ENCODE measurements at places on chromosomes 3 and 15. TPM values are rescaled to one million over a fixed set of nuclear protein-coding genes. Genes with fewer than 3 reads are reported as not detected.
A peak's percentile ranks its signal among the peaks of the same experiment; 100 is the strongest.

- DNase-seq: no peak
Observed at GRCh38 chr3:18127174-18127858, 297.8 kb downstream of the SATB1 start.

Gene TRIM59
- 8.2 TPM for polyA plus RNA-seq

GRCh38 chr15:29433507-29434248 lies 164.1 kb upstream of the NSMCE3 start:
- DNase-seq: no peak

- no peak for DNase-seq
Observed at GRCh38 chr3:47984075-47984728, 32.0 kb downstream of the MAP4 start.

Gene SLC22A13
- 0.11 TPM for polyA plus RNA-seq

DNA sequence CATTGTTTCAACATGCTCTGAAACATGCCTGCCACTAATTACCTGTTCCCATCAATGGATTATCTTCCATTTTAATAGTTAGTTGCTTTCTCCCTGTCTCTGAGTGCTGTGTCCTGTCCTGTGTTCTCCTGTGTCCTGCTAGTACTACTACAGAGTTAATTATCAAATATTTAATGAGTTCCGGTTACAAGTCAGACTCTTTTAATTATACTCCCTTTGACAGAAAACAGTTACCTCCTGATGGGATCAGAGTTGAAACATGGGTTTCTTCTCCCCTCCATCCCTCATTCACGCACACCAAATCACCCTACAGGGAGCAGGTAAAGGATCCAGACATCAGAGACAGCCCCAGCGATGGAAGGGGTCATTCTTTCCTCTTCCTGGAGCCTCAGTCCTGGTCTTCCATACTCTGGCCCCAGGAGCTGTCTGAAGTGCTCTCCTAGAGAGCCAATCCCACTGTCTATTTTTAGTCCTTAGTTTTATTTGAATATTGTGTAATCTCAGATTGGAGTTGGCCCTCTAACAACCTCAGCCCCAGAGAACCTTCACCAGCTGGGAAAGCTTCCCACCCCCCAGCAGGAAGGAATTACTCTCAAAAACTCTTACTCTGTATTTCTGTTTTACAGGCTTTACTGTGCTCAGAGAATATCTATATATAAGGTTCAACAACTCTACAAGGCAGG lies 137.0 kb upstream of the C2CD4B start:
- no peak for DNase-seq

- no peak for DNase-seq
Observed at GRCh38 chr3:189673535-189673934, 42.3 kb downstream of the TP63 start.

GRCh38 chr15:77851691-77852090 lies 219.0 kb upstream of the LINGO1 start:
- no peak for DNase-seq

DNA sequence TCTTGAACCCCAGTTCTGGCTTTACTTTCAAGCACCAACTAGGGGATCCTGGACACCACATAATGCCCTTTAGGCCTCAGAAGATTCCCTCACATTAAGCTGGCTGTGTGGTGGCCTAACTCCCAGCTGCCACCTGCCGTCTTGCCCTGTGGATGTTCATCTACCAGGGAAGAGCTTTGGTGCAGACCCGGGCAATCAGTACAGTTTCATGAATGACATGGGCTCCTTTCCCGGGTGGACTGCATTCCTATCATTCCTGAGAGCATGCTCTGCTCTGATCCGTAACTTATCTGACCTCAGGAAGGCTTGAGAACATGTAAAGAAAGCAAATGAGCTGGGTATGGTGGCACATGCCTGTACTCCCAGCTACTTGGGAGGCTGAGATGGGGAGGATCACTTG lies 50.0 kb upstream of the GSK3B start:
- no peak for DNase-seq

DNA sequence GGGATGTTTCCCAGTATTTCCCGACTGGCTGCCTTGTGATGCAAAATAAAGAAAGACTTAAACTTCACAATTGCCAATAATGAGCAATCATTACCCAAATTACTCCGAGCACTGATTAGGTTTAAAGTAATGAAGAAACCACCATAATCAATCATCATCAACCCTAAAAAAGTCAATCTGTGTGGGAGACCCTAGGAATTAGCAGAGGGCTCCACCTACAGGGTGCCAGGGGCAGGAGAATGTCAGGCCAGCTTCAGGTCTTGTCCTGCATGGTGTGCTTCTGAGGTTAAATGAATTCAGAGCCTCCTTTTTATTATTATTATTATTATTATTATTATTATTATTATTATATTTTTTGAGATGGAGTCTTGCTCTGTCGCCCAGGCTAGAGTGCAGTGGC lies 478.0 kb upstream of the ARRDC4 start:
- DNase-seq: no peak

- DNase-seq: no peak
Observed at GRCh38 chr3:29195056-29195455, 85.8 kb upstream of the RBMS3 start.

GRCh38 chr15:66844041-66844746 lies 142.2 kb downstream of the SMAD6 start:
- DNase-seq: no peak

Gene PLS1
- polyA plus RNA-seq: 1.0 TPM

GRCh38 chr3:10008588-10009344 lies 17.5 kb upstream of the FANCD2 start:
- DNase-seq: peak; percentile 91

DNA sequence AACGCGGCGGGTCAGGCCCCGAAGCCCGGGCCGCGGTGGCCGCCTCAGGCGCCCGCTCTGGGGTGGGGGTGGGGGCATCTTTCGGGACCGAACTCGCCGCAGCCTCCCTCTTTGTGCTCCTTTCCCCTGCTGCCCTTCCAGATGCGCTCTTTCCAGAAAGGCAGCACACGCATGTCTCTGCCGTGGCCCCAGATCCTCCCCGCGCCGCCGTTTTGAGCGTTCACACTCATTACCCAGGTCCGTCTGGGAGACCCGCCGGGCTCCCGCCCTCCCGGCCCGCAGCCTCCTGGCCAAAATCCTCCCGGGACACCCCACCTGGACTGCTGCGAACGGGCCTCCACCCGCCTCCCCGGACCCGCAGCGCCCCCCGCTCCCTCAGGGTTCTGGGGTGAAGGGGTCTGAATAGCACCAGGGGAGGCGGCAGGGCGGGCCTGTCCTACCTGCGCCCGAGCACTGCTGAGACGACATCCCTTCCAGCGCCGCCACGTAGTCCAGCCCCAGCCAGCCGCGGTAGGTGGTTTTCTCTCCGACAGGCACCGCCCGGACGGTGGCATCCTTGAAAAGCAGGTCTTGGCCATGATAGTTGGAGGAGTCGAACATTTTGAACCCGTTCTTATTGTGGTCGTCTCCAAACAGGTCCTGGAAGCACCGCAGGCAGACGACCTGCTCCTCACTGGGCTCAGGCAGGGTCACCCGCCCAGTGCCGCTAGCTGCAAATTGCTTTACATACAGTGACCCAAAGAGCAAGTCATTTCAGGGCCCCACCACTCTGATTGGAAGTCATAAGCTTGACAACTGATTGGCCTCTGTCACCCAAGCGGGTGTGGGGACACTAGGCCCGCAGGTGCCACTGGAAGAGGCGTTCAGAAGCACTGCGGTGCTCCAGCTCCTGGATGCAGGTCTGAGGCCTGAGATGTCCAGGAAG lies 25.9 kb downstream of the MELTF start:
- no peak for DNase-seq

GRCh38 chr15:31062310-31062847 lies 39.1 kb downstream of the TRPM1 start:
- DNase-seq: no peak

DNA sequence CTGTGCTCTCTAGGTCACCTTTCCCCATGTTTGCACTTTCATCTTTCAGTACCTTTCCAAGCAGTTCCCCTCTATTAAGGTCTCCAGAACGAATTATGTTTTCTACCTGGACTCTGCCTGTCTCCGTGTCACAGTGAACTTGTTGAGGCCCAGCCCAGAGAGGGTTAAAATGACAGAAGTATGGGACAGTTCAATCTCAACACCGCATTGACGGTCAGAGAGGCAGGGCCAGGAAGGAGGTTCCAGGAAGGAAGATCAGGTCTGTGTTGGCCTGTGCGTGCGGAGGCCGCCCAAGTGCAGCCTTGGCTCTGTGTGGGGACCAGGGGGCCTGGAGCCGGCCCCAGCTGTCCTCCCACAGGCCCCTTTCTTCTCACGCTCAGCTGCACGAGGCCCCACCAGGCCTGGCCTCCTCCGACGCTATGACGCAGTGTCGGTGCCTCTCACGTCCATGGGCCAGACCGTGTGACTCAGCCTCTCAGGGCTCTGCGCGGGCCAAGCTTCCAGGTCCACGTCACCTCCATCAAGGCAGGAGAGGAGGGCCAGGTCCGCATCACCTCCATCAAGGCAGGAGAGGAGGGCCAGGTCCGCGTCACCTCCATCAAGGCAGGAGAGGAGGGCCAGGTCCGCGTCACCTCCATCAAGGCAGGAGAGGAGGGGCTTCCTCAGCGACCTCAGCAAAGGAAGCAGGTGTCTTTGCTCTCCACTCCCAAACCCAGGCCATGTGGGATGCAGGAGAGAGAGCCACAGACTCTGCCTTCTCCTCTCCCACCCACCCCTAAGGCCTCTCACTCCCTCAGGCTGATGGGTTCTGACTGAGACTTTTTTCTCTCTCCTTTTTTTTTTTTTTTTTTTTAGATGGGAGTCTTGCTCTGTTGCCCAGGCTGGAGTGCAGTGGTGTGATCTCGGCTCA lies 83.1 kb downstream of the CPN2 start:
- DNase-seq: peak; percentile 91
